ENCODE measurements at places on chromosomes 4 and X.

DNA sequence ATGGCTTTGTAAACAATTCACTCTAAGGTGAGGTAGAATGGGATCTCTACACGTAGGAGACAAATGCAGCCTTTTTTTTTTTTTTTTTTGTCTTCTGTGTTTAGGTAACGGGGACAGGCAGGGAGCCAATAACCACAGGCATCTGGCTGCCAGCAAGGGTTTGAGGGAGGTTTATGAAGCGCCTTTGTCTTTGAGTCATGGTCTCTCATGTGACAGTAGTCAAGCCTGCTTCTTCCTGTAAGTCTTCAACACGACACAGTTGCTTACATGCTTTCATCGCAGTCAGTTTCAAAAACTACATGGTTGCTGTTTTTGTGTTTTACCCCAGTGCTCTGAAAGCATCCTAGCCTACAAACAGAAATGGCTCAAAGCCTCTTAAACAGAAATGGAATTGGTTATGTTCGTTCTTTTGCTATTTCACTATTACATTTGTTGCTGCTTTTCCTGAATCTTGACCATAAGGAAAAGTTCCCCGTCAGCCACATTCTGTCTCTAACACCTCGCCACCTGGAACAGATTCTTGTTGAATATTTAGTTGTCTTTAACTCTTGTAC is 127.8 kb upstream of the METTL14 start:
- DNase-seq: no peak

DNA sequence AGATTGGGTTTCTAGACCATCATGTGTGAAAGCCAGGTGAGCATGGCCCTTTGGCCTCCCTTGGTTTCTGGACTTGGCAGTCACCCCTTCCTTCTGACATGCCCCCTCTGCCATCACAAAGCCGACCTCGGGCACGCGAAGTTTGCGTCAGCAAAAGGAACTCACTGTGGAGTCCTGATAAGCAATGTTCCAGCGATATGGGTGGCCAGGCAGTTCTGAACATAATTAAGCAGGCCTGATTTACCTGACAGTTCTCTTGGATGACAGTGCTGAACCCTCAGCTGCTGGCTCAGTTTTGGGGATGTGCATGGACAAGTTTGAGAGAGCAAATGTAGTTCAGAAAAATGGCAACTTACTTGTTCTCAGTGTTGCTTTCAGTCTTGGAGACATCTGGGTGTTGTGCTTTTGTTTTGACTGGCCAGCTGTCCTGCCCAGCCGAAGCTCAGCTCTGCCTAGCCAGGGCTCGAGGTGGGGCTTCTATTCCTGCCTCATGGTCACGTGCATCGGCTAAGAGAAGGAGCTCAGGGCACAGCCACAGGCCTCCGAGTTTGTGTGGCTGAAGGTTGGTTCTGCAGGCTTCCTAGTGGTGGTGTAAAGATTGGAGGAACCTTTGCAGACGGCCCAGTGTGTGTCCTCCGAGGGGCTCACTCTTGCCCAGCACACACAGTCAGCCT is 78.3 kb downstream of the CLDN34 start:
- DNase-seq: no peak

DNA sequence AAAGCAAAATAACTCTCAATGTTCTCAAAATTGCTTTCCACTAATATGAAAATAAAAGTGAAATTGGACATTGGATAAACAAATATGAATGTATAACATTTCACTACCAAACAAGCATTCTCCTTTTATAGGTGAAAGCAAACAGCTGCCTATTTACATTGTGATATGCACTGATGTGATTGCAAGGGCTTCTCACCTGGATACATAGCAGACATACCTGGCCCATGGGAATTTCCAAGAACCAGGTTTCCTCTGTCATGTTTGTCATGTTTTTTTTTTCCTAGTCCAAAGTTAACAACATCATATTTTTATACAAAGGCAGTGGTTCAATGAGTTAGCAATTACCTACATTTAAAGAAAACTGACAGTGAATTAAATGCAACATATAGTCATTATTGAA is 228.5 kb downstream of the ANKRD50 start:
- no peak for DNase-seq

- no peak for DNase-seq
These were observed 65.9 kb downstream of the VEGFC start for GRCh38 chr4:176726803-176727202.

DNA sequence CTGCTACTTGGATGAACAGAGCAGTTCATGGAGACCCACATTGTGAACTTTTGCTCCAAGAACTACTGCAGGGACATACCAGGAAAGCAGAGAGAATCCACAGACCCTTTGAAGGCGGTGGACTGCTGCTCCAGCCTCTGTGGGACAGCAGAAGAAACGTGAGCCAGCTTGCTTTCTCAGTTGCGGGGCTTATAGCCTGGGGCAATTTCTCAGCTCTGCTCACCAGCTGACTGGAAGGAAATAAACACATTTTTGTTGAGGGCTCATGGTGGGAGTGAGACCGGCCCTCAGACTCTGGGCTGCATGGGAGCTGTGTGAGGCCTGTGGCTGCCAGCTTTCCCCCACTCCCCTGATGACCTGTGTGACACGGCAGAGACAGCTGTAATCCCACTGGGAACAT is 2.6 kb upstream of the ADH1A start:
- no peak for DNase-seq

DNA sequence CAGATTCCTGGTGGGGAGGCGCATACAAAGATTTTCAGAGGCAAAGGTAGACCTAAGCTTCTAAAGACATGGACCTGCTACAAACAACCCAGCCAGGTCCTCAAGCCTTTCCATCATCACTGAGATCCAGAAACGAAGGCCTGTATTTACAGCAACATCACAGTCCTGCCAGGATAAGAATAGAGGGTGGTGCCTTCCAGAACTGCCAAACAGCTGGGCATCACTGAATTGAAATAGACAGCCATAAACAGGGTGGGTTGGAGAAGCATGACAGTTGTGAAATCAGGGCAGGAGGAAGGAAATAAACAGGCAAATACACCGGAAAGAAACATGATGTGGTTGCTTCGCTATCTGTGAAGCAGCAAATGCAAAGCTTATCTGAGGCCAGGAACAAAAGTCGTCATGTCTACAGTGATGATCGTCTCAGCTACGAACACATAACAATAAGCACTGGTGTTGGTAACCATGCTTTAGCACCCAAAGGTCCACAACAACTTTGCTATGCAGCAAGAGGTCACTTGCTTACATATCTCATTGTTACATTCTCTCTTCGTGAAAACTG is 6.7 kb upstream of the TMEM154 start:
- no peak for DNase-seq

GRCh38 chr4:997375-998071 is 4.3 kb upstream of the SLC26A1 start:
- peak; percentile 48 for DNase-seq

- DNase-seq: no peak
These were observed 310.0 kb downstream of the PRR32 start for GRCh38 chrX:127129510-127129909.

DNA sequence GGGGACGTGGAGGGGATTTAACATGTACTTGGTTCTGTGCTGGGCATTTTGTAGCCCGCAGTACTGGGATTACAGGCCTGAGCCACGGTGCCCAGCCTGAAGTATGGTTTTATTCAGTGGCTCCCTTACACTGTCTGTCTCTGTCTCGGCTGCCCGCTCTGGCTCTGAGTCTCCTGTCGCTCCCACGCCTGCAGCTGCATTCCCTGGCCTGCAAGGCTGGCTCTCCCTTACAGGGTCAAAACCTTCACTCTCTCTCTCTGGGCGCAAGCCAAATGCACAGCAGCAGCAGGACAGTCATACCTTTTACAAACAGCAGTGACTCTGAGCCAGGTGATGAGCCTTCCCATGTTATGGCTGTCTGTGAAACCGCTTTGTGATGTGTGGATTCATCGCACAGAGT is 72.1 kb downstream of the HTRA3 start:
- DNase-seq: peak; percentile 60

GRCh38 chr4:153655002-153655541 is 29.0 kb upstream of the TLR2 start:
- DNase-seq: no peak

DNA sequence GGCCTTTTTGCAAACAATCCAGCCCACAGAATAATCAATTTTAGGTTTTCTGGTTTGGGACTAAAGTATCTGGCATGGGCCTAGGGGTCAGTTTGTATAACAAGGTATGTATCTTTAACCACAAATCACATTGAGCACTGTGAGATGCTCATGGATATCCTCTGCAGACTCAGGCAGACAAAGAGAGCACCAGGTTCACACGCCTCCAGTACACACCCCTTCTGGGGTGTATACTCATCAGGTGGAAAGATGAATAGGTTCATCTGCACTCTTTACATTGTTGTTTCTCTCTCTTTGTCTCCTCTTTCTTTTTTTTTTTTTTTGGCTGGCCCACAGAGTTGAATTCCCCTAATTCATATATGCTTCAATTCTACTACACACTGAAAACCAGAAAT is 21.1 kb downstream of the TEC start:
- no peak for DNase-seq

GRCh38 chrX:43805579-43805978 is 76.7 kb downstream of the MAOB start:
- DNase-seq: no peak

DNA sequence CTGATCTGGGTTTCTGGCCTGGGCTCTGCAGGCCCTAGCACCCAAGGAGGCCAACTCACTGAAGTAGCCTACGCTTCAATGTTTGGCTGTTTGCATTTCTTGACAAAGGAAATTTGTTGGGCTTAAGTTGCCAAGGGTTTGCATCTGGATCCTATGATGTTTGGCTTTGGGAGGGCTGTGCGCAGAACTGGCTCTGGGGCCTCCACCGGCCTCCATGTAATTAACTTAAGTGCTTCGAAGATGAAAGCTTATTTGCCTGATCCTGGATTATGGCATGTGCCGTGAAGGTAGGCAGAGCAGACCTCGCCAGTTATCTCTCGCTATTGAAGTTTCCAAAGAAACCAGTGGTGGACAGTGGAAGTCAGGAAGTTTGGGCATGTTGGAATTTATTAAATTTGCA is 124.3 kb upstream of the STX18 start:
- no peak for DNase-seq

DNA sequence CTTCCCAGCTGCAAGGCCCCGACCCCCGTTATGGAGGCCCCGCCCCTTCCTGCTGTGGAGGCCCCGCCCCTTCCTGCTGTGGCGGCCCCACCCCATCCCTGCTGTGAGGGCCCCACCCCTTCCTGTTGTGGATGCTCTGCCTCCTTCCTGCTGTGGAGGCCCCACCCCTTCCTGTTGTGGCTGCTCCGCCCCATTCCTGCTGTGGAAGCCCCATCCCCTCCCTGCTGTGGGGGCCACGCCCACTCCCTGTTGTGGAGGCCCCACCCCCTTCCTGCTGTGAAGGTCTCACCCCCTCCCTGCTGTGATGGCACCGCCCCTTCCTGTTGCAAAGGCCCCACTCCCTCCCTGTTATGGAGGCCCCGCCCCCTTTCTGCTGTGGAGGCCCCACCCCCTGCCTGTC is 104.9 kb upstream of the PSAPL1 start:
- DNase-seq: no peak

DNA sequence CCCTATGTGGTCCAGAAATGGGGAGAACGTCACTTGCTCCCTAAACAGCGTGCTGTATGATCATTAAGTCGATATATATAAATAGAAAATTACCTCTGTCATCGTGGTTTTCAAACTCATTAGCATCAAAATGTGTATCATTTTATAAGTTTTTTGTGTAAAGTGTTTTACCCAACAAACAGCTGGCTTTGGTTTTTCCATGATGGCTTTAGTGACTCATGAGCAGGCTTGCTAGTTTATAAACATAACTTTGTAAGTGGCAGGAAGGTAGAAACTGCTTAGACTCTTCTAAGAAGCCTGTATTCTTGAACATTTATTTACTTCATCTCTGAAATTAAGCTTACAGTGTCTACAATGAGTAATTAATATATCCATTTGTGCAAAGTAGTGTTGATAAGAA is 108.4 kb upstream of the DIPK2B start:
- DNase-seq: no peak

DNA sequence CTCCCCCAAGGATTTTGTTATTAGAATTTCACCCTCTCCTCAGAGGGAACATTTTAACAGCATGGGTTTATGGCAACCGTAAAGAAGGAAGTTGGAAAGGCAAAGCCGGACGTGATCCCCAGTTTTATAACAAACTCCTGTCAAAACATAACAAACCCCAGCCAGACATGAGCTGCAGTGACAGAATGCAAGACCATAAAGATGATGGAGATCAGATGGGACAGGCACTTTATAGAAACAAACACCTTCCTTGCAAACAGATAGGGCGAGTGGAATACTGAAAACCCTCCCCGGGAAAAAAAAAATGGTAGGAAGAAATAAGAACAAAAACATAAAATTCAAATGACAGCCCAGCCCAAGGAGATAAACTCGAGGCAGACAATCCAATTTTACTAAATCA is 281.4 kb downstream of the LDB2 start:
- DNase-seq: no peak

GRCh38 chr4:152118819-152119553 is 358.2 kb upstream of the GATB start:
- no peak for DNase-seq

DNA sequence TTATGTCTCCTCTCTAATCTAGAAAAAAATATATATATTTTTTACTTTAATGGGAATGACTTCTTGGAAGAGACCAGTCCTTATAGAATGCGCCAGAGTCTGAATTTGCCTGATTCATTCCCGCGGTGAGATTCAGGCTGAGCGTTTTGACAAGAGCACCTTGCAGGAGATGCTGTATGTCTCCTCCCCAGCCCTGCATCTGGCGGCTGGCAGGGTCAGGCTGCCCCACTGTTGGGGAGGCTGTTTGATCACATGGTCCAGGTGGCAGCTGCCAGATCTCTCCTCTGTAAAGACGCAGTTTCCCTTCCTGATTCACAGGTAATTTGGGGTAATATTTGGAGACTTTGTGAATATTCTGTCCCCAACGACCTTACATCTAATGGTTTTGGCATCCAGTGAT is 9.7 kb downstream of the PDZD4 start:
- no peak for DNase-seq

DNA sequence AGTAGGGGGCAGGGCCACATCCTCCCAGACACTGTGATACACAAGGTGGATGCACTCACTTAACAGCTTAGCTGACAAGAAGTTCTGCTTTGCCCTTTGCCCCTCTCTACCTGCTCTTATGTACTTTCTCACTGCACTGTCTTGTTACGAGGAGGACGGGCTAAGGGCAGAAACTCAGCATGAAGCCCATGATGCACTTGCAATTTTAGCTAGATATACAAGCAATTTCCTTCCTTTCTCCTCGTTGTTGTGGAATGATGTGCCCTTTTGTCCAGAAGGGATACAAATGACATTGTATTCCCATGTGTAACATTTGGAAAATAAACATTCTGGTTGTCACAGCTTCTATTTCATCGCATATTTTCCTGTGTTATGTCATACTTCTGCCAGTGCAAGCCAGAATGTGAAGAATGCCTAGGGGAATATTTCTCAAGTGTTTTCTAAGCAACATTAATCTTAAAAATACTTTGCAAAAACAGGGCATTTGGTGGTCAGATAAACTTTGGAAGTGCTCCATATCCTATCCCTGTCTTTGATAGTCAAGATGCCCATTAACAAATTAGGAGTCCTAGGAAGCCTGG is 47.2 kb downstream of the MAOA start:
- DNase-seq: no peak

GRCh38 chr4:112377594-112378242 is 80.5 kb downstream of the ALPK1 start:
- DNase-seq: no peak

All from globus pallidus (tissue), 1 donor.